ENCODE measurements at places on chromosomes 16 and 17.

DNA sequence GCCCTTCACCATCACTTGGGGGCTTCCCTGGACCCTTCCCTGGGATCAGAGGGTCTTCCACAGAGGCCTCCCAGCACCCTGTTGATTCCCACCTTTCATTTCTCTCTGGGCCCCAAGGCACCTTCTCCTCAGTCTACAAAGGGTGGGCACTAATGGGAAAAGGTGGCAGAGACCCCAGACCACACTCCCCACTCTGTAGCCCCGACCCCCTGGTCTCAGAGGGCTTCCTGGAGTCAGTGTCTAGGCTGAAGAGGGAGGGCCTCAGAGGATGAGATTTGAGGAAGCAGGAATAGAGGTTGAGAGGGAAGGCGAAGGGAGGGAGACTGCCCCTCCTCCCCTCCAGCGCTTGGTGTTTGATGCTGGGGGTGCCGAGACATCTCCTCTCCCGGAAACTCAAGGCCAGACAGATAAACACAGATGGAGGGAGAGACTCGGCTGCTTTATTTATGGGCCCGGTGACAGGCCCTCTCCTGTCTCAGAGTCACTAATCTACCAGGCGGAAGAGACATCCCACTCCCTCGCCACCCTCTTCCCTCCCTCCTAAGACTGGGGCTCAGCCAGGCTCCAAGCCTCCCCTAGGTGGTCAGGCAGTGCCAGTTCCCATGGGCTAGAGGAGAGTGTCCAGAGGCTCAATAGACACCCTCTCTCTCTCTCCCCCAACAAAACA lies 18.5 kb upstream of the SP2 start:
- DNase-seq, result no peak

- DNase-seq, result no peak
Observed at GRCh38 chr16:47507701-47508100, 46.6 kb downstream of the PHKB start.

GRCh38 chr17:55341432-55341831 lies 76.7 kb downstream of the HLF start:
- peak; percentile 3 for DNase-seq

DNA sequence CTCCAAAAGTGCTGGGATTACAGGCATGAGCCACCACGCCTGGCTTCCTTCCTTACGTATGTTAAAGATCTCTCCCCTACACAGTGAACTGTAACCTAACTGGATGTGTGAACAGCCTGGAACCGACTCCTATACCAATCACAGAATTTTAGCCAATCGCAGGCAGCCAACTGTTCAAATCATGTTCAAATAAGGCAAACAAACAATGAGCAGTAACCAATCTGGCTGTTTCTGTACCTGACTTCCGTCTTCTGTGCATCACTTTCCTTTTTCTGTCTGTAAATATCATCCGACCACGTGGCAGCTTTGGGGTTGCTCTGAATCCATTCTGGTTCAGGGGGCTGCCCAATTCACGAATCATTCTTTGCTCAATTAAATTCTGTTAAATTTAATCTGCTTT lies 27.5 kb downstream of the TEKT5 start:
- no peak for DNase-seq

GRCh38 chr17:63126607-63127006 lies 160.6 kb downstream of the TANC2 start:
- DNase-seq, result no peak

DNA sequence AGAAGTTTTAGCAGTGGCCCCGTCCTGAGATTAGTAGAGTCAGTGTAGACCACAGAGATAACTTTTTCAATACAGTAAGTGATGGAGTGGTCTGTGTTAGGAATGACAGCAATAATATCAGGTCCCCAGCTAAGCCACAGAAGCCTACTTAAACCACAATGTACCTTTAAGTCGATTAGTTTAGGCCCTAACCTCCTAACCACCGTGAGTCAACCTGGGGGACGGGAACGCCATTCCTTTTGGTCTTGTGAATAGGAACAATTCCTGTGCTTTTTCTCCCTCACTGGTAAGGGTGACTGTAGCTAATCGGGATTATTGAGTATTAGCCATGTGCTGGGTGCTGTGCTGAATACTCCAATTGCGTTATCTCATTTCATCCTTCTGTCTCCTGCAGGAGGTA lies 14.0 kb downstream of the YPEL2 start:
- no peak for DNase-seq

DNA sequence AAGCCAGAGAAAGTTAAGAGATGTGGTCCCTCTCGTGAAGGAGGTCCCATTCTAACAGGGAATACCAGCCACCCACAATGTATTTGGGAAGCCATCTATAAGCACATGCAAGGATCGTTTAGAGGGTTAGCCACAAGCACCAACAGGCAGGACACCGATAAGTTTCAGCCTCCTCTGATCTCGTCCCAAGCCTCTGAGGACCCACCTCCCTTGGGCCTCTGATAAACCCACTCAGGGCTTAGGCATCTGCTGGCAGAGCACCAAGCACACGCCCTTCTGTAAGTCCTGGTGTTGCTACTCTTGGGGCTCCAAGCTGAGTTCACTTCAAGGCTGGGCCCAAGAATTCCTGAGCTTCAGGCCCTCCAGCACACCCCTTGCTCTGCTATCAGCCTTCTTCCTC lies 5.4 kb upstream of the PNPO start:
- DNase-seq, result peak; percentile 95

- DNase-seq, result no peak
Observed at GRCh38 chr17:42920922-42921321, 20.3 kb downstream of the G6PC1 start.

DNA sequence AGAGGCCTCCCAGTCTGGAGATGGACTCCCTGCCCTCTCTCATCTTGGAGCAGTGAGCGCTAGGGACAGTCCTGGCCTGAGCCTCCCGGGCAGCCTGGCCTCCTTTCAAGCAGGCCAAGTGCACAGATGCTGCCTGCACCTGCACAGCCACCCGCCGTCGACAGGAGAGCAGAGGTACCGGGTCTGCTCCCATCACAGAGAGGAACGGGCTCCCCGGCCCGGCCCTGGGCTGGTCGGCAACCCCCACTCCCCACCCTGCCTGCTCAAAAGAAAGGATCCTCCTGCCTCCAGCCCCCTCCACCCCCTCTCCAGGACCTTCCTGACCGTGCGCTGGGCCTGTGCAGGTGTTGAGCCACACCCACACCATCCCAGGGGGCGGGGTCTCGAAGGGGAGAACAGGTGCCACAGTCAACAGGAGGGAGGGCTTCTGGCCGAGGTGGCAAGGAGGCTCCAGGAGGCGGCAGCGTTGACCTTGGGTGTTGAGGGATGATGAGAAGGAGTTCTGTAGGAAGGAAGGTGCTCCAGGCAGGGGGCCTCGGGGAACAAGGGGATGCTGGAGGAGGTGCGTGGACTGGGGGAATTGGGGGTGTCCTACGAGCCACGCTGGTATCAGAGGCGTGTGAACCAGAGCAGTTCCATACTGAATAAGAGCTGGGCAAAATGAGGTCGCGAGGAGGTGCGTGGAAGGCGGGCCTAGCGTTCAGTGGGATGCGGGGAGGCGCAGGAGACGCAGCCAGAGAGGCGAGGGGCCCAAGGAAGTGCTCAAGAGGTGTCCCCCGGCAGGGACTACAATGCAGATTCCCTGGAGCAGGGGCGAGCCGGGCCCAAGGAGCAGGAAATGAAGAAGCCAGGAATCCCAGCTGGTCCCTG lies 967 bp upstream of the CDH15 start:
- DNase-seq, result no peak

DNA sequence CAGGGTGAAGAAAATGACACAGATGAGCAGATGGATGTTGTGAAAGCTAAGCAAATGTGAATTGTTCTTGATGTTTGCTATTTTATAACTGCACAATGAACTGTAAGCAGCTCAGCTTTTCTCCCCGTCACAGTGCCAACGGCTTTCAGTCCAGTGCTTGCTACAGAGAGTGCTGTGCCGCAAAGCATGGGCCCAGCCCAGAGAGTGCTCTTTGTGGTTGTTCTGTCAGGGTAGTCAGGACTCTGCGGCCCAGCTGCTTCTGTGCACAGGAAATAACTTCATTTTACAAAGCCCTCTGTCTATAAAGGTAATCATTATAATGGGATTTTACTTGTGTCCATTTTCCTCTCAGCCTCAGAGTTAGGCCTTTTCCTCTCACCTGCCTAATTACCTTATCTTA lies 39.1 kb downstream of the CDRT15 start:
- no peak for DNase-seq

- no peak for DNase-seq
Observed at GRCh38 chr16:25092441-25092840, 19.1 kb upstream of the LCMT1 start.
